ENCODE measurements at places on chromosomes 13 and 19.

DNA sequence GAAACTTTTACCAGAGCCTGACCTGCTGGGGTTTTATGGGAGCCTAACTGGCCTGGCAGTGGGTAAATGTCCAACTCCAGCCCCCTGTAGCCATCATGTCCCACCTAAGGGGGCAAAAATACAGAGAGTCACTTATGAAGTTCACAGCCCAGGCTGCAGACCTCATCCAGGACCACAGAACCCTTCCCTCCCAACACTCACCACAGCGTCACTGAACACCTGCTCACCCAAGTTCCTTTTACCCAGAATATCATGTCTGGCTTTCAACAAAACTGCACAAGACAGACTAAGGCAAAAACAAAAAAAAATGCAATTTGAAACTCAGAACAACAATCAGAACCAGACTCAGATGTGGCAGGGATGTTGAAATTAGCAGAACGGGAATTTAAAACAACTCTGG, 6.4 kb downstream of the CEACAM3 start:
- DNase-seq = no peak

DNA sequence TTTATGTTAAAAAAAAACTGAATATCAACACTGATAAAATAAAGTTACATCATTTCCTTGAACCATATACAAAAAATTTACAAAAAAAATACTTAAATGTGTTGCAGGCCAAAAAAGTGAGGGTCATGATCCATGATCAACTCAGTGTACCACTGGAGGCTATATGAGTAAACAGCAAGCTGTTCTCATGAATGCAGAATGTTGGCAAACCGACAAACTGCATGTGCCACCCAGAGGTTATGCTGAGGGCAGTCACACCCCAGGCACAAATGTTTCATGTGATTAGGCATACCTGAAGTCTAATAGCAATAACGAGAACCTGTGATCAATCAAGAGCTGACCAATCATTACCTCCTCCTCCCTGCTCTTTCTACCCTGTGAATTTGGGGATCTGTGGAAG, 91.9 kb downstream of the ZNF431 start:
- DNase-seq = no peak

GRCh38 chr19:31451686-31452330, 102.6 kb upstream of the TSHZ3 start:
- DNase-seq = no peak

GRCh38 chr19:10651851-10652250, 2.3 kb upstream of the ILF3 start:
- no peak for DNase-seq

DNA sequence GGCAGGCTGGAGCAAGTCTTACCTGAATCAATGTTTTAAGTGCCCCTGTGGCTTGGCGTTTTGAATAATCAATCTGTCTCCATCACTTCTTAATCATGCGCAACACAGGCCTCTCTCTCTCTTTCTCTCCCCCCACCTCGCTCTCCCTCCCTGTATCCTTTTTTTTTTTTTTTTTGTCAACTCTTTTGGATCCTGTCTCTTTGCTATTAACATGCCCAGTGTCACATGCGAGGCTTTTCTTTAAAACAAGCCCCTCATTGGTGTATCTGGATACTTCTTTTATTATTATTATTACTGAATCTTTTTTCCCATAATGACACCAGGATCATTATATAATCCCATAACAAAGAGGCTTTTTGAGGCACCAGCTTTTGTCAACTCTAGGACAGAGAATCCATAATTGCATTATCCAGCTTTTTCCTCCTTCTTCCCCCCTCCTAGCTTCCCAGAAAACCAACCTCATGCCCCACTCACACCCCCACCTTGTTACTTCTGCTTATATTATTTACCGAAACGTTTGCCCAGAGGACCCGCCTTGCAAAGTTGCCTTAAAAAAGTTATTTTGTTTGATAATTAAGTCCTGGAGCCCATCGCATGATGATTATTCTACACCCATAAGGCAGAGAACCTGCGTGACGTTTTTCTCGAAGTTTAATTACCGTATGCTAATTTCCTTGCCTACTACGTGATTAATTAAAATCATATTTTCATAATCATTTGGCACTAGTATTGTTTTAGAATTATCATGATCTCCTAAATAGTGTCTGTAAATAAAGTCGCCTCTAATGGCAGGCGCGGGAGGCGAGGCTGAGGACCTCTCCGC, 148.1 kb upstream of the ZNF536 start:
- DNase-seq = no peak

GRCh38 chr13:46831588-46832194, 34.7 kb upstream of the ESD start:
- DNase-seq = peak; percentile 3

DNA sequence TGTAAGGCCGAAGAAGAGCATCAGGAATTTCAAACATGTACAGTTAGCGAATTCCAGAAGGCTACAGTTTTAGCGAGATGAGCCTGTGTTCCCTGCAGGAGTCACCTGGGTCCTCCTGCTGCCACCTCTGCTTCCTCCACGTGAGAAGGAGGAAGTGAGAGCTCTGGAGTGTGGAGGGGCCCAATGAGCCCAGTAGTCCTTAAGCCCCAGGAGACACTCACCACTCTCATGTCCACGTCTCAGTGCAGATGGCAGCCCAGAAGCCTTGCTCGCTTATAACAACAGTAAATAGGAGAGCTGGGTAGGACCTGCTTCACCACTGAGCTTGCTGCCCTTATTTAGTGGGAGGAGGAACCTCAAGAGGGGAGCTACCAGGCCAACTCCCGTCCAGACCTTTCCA, 44.3 kb downstream of the SERP2 start:
- no peak for DNase-seq

GRCh38 chr13:48400090-48400694, 12.7 kb downstream of the LPAR6 start:
- DNase-seq = no peak

- no peak for DNase-seq
These were observed 385.1 kb downstream of the ZNF536 start for GRCh38 chr19:30757104-30757836.

DNA sequence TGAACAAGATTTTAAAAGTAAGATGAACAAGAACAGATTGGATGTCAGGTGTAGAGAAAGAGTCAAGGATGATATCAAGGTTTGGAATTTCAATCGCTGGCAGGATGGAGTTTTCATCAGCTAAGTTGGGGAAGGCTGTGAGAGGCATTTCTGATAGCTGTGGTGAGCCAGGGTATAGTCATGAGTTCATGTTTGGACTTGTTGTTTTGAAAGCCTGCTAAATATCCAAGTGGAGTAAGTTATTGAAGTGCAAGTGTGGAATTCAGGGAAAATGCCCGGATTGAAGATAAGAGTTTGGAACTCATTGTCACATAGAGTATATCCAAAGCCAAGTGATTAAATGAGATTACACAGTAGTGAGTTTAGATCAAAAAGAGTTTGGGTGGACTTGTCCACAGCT, 11.0 kb upstream of the EPSTI1 start:
- DNase-seq = no peak

DNA sequence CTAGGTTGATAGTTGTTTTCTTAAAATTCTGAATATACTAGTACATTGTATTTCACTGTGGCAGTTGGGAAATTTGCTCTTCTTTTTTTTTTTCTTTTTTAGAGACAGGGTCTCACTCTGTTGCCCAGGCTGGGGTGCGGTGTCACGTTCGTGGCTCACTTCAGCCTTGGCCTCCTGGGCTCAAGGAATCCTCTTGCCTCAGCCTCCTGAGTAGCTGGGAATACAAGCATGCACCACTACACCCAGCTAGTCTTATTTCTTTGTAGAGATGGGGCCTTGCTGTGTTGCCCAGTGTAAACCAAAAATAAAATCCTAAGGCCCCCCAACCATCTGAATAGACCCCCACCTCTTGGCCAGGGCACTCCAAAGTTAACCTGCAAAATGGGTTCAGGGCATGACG, 79.3 kb downstream of the FNDC3A start:
- DNase-seq = no peak

DNA sequence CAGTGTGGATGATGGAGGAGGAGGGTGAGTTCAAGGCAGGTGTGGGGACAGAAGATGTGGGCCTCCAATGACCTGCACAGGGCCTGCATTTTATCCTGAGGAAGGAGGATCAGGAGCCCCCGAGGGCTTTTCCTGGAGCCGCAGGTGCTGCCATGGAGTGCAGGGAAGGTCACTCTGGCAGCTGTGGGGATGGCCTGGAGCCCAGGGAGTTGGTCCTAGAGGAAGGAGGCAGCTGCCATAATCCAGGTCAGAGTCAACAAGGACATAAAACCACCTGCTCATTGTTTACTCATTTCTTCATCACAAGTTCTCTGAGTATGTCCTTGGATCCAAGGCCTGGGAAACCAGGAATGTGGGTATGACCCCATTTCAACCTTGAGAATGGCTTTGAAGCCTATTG, 87.2 kb downstream of the SCGB2B2 start:
- DNase-seq = no peak

DNA sequence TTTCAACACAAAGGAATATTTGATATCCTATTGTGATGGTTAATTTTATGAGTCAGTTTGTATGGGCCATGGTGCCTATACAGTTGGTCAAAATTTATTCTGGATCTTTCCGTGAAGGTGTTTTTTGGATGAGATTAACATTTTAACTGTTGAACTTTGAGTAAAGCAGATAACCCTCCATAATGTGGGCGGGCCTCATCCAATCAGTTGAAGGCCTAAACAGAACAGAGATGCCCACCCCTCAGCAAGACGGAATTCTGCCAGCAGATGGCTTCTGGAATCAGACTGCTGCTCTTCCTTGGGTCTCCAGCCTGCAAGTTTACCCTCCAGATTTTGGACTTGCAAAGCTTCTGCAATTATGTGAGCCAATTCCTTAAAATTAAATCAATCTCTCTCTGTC, 16.0 kb downstream of the CSNK1A1L start:
- no peak for DNase-seq

- no peak for DNase-seq
These were observed 12.8 kb downstream of the ZNF254 start for GRCh38 chr19:24099829-24100228.

GRCh38 chr13:53050151-53050550, 21.5 kb downstream of the OLFM4 start:
- no peak for DNase-seq

DNA sequence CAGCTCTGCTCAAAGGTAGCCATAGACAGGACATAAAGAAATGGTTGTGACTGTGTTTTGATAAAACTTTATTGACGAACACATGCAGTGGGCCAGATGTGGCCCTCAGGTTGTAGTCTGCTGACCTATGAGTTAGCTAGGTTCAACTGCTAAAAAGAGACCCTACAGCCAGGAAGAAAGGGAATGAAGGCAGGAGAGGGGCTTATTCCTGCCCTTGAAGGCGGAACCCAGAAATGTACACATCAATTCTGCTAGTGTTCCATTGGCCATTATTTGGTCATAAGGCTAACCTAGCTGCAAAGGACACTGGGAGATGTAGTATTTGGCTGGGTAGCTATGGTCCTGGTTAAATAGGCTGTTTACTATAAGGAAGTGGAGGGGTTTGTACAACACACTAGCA, 18.0 kb downstream of the APBA3 start:
- DNase-seq = no peak

- no peak for DNase-seq
These were observed 40.6 kb upstream of the ZNF681 start for GRCh38 chr19:23799321-23799720.

- DNase-seq = peak; percentile 49
These were observed 114.8 kb downstream of the KATNAL1 start for GRCh38 chr13:30192320-30193093.

GRCh38 chr19:29323440-29324290, 110.7 kb upstream of the UQCRFS1 start:
- no peak for DNase-seq

- DNase-seq = no peak
These were observed 418.2 kb downstream of the IRS2 start for GRCh38 chr13:109368230-109368629.

GRCh38 chr19:34228347-34228746, 26.0 kb upstream of the GARRE1 start:
- no peak for DNase-seq

DNA sequence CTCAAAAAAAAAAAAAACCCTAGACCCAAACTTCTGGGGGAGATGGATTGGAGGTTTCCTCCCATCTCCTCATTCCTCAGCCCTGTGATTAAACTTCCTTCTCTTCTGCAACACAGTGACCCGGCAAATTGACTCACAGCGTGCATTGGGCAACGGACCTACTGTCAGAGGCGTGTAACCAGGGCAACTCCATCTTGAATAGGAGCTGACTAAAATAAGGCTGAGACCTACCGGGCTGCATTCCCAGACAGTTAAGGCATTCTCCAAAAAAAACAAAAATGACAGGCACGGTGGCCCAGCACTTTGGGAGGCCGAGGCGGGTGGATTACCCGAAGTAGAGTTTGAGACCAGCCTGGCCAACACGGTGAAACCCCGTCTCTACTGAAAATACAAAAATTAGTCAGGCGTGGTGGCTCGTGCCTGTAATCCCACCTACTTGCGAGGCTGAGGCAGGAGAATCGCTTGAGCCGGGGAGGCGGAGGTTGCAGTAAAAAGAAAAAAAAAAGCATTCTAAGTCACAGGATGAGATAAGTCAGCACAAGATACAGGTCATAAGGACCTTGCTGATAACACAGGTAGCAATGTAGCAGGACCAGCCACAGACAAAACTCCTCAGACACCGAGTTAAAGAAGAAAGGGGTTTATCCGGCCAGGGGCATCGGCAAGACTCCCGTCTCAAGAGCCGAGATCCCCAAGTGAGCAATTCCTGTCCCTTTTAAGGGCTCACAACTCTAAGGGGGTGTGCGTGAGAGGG, 5.4 kb upstream of the NLRP7 start:
- no peak for DNase-seq

GRCh38 chr13:41919031-41919740, 41.7 kb downstream of the VWA8 start:
- DNase-seq = no peak

GRCh38 chr19:3178973-3179738, 587 bp downstream of the S1PR4 start:
- DNase-seq = no peak

DNA sequence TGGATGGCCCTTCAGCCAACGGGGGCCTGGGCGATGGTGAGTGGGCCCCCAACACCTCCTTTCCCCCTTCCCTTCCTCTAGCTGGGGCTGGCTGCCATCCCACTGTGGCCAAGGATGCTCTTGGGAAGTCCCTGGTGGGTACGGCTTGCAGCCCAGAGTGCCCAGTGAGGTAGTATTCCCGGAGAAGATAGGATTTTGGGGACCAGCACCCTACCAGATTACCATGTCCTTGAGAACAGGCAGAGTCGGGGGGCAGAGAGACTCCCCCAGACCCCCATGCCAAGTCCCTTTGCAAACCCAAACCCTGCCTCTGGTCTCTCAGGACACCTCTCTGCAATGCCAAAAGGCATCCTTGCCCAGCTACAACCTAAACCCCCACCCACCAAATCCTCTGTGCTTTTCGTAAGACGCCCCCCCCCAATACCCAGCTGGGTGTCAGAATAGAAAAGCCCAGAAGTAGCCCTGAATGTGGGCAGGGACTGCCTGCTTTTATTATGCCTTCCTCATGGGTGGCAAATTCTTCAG, 1.7 kb downstream of the HIF3A start:
- no peak for DNase-seq

DNA sequence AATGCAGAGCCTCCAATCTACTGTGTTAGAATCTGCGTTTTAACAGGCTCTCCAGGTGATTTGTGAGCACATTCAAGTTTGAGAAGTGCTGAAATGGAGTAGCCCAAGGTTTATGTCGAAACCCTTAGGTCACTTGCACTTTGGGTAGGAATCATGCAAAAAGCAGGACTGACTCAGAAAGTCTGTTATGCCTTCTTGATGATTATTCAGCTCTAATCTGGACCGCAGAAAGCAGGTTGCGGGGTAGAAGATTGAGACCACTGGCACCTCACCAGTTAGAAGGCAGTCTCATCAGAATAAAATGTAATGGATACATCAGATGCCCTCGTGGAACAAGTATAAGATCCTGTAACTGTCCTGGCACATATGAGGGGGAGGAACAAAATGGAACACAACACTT, 326.3 kb downstream of the DCLK1 start:
- DNase-seq = no peak
